ENCODE measurements at places on chromosomes 1 and 21.
A peak's percentile ranks its signal among the peaks of the same experiment; 100 is the strongest.

- DNase-seq, result no peak
These were observed 10.8 kb downstream of the AGT start for GRCh38 chr1:230702934-230703678.

GRCh38 chr1:104018922-104019674 is 269.4 kb downstream of the AMY1C start:
- no peak for DNase-seq

- DNase-seq, result no peak
These were observed 114.6 kb upstream of the VAV3 start for GRCh38 chr1:108079440-108080025.

GRCh38 chr1:164417016-164417704 is 141.8 kb upstream of the PBX1 start:
- no peak for DNase-seq

- DNase-seq, result no peak
These were observed 55.1 kb upstream of the EFHD2 start for GRCh38 chr1:15354580-15354965.

- no peak for DNase-seq
These were observed 121.4 kb downstream of the ADSS2 start for GRCh38 chr1:244330318-244330625.

- no peak for DNase-seq
These were observed 33.6 kb upstream of the FMN2 start for GRCh38 chr1:240058049-240058448.

- peak; percentile 50 for DNase-seq
These were observed 54.3 kb downstream of the ADARB1 start for GRCh38 chr21:45128613-45129188.

- no peak for DNase-seq
These were observed 119.7 kb upstream of the ZNF648 start for GRCh38 chr1:182181167-182181572.

GRCh38 chr1:9384751-9385245 is 92.1 kb downstream of the SPSB1 start:
- no peak for DNase-seq

- DNase-seq, result no peak
These were observed 5.1 kb downstream of the TNFRSF8 start for GRCh38 chr1:12067900-12068821.

- no peak for DNase-seq
These were observed 102.0 kb upstream of the IFFO2 start for GRCh38 chr1:19058476-19058797.

DNA sequence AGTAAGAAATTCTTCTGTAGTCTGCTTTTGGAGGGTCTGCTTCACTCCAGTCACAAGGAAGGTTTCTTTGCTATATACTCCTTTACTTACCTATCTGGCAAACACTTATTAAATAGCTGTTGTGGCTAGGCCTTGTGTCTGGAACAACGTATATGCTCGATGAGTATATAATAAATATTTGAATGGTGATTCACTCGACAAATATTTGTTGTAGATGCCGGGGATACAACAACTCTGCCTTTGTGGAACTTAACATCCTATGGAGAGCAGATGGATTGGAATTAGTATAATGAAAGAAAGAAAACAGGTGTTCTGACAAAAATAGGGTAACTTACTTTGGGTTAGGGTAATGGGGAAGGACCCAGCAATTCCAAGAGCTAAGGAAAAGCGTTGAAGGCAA is 31.1 kb downstream of the KPNA6 start:
- no peak for DNase-seq

GRCh38 chr21:45952974-45953373 is 28.6 kb upstream of the COL6A1 start:
- no peak for DNase-seq

GRCh38 chr1:177977141-177977540 is 7.3 kb upstream of the SEC16B start:
- DNase-seq, result no peak

GRCh38 chr1:59595774-59596173 is 219.0 kb upstream of the HOOK1 start:
- no peak for DNase-seq

DNA sequence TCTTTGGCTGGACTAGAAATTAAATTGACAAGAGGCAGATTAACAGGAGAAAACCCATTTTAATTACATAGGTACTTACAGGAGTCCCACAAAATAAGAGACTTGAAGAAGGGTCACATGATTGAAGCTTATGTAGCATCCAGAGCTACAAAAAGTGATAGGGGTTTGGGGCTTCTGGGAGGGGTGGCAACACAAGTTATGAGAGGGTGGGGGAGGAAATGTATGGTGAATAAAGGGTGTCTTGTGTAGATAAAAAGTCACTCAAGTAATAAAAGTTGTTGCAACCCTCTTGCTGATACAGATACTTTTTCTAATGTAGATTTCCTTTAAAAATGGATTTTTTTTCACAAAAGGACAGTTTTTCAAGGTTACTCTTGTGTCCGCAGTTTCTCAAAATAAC is 24.0 kb downstream of the USP25 start:
- no peak for DNase-seq

DNA sequence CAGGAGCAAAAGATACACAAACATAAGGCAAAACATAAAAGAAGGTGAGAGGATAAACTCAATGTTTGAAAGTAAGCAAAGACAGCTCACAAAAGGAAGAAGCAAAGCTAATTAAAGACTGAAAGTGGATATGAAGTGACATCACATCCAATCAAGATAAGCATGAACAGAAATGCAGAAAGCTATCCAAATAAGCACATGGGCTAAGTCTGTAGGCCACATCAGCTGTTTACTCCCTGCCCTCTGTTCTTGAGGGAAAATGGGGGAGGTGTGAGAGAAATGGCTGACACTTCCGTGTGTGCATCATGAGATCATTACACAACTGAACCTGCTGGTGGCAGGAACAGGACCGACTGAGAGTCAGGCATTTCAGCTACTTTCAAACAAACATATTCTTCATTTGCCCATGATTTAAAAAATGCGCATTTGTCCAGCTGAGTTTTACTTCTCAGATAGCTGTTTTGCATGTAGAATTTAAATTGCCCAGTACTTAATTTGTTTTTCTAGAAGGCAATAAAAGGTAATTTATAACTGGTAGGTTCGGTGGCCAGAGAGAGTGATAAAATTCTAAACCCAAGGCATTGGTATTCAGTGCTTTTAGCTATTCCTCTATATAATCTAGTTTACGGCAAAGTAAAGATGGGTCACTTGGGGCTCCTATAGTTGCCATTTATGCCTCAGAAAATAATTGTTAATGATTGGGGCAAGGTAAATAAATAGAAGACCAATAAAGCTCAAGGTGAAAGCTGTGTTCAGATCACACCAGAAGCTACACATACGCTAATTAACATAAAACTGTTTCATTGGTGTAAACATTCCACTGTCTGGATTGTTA is 27.2 kb upstream of the MAN1A2 start:
- DNase-seq, result no peak

DNA sequence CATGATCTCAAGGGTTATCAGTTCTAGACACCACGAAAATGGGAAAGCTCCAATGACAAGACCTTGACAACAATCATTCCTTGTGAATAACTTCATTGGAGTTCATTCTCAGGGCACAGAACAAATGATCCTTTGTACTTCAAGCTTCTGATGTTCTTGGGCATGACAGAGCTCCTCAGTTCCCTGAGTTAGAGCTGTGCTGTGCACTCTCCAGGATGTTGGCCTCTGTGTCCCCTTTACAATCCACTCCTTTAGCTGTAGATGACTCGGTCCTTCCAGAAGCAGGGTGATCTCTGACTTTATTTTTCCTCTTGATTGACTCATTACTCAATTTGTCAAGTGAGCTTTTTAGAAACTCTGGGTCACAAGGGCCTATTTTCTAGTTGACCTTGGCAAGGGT is 3.9 kb upstream of the FAM78B start:
- no peak for DNase-seq

DNA sequence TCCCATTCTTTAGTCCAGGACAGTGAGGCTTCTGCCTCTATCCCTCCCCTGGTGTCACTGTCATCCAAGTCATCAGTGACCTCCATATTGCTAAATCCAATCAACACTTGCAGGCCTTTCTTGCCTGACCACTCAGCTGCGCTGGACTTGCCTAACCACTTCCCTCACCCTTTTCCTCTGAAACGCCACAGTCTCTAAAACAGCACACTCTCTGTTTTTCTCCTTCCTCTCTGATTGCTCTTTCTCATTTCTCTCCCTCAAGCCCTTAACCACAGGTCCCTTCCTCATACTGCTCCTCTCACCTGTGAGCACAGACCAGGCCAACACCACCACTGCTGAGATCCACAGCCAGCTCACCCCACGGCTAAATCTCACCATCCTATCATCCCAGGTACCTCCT is 17.5 kb downstream of the TAL1 start:
- no peak for DNase-seq

DNA sequence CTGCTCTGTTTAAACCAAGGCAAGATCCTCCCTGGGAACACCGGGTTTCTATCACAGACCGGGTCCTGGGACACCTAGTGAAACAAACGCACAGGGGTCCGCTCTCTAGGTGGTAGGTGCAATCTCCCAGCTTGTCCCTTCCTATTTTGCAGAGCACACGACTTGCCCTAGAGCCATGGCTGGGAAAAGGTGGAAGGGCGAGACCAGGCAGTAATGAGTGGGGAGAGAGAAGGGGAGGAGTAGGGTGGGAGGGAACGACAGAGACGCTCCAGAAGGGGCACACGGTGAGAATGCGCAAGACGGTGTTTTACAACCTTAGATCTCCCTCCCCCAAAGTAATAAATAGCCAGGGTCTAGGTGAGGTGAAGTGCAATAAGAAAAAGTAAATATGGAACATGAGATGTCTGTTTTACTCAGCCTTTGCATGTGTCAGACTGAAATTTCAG is 9.3 kb upstream of the ARHGAP29 start:
- no peak for DNase-seq

DNA sequence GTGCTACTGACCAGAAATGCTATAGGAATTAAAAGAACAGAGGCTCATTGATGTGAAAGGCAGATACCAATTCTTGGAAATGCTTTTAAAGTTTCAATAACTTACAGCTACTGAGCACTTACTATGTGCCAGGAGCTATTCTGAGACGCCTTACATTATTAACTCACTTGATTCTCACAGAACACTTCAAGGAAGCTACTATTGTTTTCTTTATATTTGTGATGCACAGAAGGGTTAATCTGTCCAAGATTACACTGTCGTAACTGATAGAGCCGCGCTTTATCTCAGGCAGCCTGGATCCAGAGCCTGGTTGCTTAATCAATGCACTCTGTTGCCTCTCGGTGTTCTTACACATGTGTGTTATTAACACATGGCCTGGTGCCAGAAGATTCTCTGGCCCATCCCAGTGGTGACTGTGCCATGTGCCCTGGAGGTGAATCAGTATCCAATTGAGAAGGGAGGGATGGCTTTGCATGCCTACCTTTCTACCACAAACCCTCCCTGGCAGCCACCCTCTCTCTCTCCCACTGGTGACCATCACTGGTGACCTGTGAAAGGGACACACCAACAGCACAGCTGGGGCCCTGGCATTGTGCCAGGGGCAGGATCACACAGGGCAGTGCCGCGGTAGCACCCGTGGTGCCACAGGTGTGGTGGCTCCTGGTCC is 8.8 kb downstream of the FMO1 start:
- DNase-seq, result no peak

- DNase-seq, result no peak
These were observed 35.3 kb downstream of the CLIC6 start for GRCh38 chr21:34704119-34704518.

DNA sequence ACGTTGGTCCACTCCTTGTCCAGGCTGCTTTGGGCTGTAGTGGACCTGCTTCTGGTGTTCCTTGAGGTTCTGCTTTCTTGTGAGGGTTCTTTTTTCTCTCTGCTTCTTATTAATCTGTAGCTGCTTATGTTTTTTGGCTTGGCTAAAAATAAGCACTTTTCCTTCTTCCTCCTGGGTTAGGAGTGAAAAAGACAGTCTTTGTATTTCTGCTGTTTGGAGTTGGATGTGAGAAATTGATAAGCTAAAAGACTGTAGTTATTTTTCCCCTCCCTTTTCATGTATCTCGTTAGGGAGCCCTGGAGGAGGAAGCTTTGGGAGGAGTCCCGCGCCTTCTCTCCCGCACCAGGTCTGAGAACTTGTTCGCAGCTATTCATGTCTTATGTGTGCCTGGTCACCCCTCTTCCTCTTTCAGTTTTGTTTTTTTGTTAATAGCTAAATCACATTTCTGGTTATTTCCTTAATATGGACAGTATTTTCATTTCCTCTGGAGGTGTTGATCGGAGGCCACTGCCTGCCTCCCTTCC is 79.0 kb downstream of the GALNT2 start:
- no peak for DNase-seq

- peak; percentile 53 for DNase-seq
These were observed 3.8 kb downstream of the IRF2BP2 start for GRCh38 chr1:234605983-234606783.

GRCh38 chr1:109776206-109776835 is 12.6 kb upstream of the EPS8L3 start:
- DNase-seq, result no peak

DNA sequence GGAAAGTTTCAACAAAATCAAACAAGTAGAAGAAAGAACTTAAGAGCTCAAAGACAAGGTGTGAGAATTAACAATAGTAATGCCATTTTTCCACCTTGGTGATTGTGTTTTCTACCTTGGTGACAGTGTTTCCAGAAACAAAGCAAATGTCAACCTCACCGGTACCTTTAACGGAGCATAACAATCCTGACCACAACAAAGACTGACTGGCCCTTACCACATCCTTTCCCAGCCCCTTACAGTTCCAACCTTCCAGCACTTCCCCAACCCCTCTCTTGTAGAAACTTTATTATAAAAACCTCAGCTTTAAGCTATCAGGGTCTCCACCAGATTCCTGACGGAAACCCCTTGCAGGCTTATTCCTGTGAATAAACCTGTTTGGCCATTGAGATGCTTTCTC is 16.7 kb downstream of the STYXL2 start:
- DNase-seq, result no peak

DNA sequence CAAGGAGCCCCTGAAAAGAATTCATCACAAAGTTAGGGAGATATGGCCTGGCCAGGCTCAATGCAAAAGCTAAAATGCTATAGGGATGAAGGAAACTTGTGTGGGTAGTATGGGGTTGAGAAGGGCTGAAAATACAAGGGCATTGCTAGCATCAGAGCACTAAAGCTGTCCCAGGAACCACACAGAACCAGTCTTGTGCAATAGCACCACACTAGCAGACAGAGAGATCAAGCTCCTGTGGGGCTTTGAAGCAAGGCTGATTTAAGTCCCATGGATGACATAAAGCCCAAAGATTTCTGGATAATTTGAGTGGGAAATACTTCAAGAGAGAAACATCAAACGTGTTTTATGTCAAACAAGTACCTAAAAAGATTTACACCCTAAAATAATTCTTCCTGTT is 97.1 kb downstream of the VAV3 start:
- no peak for DNase-seq

DNA sequence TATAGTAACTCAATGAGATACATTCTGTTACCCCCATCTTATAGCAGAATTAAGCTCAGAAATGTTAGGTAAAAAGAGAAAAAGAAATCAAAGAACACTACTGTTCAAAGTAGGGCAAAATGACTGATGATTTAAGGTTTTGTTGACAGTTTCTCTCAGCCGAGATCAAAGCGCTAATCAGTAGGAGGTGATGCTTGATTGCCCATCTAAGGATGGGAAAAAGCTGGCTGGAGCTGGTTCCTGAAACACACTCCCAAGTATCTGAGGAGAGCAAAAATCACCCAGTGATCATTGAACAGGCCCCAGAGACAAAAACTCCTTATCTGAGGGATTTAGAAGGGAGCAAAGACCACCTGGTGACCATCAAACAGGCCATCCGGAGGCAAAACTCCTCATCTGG is 64.5 kb upstream of the CSF1 start:
- DNase-seq, result no peak

GRCh38 chr1:212188599-212189351 is 96.4 kb upstream of the PPP2R5A start:
- no peak for DNase-seq
